Mesenteric fat pad (tissue), 1 donor: ENCODE measurements at places on chromosomes 2 and 18. TPM values are rescaled to one million over a fixed set of nuclear protein-coding genes. Genes with fewer than 3 reads are reported as not detected.

GRCh38 chr2:165675551-165675968 lies 118.5 kb downstream of the GALNT3 start:
- no peak for DNase-seq

DNA sequence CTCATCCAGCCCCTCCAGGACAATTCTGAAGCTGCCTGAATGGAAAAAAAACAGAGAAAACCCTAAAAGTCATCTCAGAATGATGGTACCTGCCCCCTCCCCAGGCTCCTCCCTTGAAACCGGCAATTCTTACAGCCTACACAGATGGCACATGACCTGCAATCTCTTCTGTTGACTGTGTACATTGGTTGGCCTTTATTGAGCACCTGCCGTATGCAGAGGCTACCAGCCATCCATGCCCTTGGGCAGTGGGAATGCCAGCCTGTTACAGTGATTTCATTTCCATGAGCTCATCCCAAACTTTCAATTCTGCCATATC lies 57.1 kb downstream of the EMX1 start:
- DNase-seq = no peak

NT5C1B gene
- not detected for total RNA-seq

GRCh38 chr2:221502270-221503010 lies 69.7 kb downstream of the EPHA4 start:
- DNase-seq = no peak

PPP4R1 gene
- total RNA-seq = 74.7 TPM

GRCh38 chr2:224796695-224797305 lies 80.6 kb upstream of the CCDC195 start:
- no peak for DNase-seq

LAMA3 gene
- 19.6 TPM for total RNA-seq
